Activated T-cell treated with anti-CD3 and anti-CD28 coated beads for 1 hour (primary cell): ENCODE measurements at places on chromosomes 7 and 10.

- no peak for DNase-seq
These were observed 225.8 kb downstream of the EXOC4 start for GRCh38 chr7:133478591-133479135.

DNA sequence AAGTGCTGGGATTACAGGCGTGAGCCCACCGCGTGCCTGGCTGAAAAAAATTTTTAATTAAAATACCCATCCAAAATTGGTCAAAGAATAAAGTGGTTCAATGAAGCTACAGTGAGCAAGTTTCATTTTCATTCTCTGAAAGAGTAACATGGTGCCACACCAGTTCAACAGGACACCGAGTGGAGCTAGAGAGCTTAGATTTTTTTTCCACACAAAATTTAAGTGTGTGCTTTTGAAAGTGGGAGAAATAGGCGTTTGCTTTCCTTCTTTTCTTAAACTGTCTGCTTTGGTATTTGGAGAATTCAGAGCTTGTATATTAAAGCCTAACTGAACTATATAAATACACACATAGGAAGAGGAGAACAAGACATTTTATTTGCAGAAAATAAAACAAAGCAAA is 43.4 kb downstream of the BPGM start:
- DNase-seq = no peak

DNA sequence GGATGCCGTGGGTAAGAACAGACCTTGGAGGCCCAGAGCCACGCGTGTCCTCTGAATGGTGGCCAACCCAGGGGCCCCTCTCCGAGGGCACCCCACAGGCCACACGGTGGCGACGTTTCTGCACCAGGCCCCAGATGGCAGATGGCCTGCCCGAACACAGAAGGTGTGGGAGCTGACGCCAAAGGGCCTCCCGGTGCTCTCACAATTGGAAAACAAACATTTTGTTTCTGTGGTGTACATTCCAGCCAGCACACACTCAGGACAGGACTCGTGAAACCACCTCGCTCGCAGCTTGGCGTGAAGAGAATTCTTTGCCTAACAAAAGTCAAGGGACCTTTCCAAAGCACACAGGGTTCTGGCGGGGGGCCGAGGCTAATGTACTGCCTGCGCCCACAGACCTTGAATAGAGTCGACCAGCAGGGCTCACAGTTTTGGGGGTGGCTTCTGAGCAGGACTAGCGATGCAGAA is 112.1 kb downstream of the FAM53B start:
- DNase-seq = peak; percentile 41

DNA sequence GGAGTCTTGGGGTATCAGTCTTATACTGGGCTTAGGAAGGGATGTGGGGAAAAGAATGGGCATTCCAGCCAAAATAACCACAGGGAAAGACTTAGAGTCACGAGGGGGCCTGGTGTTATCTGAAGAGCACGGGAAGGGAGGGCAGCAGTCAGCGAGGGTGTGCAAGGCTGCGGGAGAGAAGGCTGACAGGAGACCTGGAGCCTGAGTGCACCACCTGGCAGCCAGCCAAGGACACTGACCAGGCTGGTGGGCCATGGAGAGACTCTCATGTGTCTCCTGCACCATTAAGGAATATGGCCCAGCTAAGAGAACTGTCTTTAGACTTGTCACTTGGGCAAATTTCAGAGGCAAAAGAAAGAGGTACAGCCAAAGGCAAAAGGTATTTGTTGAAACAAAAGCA is 69.6 kb downstream of the PKD1L1 start:
- no peak for DNase-seq
